ENCODE measurements at places on chromosomes 6 and 20.

DNA sequence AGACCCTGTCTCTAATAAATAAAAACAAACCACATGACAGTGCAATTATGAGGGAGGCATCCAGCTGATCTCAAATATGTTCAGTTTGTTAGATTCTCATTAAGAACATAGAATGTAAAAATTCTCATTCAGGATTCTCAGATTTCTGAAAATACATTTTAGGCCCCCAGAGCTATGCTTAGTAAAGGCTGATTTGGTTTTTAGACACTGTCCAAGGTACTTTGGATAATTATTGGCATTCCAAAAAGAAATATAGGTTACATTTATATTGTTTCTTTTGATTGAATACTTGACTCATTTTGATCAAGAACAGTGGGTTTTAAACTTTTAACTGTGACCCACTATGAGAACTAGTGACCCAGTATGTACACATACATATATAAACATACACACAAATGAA, 55.5 kb downstream of the ANKRD6 start:
- DNase-seq, result no peak

DNA sequence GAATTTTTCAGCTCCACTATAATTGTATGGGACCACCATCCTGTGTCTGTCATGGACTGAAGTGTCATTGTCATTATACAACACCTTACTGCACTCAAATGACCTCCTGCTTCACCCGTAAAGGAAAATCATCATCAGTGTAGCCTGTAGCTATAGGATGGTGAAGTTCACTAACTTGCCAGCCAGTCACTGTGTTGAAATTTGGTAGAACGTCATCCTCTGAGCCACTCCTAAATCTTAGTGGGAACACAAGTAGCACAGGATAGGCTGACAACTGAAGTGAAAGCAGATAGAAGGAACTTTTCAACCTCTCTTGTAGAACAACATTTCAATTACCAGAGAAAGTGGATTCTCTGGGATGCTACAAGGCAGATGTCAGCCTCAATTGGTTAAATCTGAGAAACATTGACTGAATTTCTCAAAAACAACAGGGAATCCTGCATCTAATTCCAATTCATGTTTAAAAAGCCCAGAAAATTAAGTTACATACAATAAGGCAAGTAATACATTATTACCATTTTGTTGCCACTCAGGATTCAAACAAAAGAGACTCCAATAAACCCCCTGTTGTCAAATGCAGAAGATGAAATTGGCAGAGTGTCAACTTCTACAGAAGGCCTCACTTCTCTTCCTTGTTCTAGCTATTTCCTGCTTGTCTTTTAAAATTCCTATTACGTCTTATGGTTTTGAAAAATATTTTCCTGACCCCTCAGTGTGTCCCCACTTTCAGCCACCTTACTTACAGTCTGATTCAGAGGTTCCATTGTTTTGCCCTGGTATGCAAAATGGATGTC, 647.9 kb upstream of the AGPAT4 start:
- no peak for DNase-seq

DNA sequence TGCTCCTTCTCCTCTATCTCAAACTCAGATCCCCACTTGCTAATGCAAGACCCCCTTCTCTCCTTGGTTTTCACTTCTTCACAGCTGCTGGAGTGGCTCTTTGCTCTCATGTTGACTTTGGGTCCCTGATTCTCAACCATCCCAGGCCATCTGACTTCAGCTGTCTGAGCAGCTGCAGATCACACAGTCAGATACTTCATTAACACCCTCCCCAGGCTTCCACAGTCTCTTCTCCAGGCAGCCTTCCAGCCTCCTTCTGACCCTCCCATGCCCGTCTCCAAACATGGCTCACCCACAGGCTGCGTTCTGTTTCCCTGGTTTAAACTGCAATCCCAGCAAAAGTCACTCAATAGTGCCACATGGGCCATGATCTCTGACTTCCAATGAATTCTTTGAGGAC, 65.4 kb downstream of the HIVEP2 start:
- DNase-seq, result no peak

GRCh38 chr6:166143011-166143410, 24.6 kb downstream of the TBXT start:
- DNase-seq, result peak; percentile 2

- DNase-seq, result no peak
These were observed 76.7 kb downstream of the PREX1 start for GRCh38 chr20:48750941-48751635.

- no peak for DNase-seq
These were observed 10.9 kb downstream of the LRRC1 start for GRCh38 chr6:53805725-53806124.

Measured in SK-MEL-5 (cell line).